ENCODE measurements at places on chromosomes 6 and 20.

DNA sequence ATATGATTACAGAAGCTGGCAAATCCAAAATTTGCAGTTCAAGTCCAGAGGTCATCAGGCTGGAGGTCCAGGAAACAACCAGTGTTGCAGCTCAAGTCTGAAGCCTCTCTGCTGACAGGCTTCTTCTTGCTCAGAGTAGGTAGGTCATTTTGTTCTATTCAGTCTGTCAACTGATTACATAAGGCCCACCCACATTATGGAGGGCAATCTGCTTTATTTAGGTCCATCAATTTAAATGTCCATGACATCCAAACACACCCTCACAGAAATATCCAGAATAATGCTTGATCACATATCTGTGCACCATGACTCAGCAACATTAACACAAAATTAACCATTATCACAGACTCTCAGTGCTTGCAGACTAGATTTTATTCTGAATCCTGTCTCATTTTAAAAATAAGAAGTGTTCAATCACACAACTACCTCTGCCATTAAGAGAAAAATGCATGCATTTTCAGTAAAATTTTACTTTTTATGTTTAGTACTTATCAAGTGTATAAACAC lies 759.2 kb upstream of the ADGRB3 start:
- DNase-seq = peak; percentile 45

DNA sequence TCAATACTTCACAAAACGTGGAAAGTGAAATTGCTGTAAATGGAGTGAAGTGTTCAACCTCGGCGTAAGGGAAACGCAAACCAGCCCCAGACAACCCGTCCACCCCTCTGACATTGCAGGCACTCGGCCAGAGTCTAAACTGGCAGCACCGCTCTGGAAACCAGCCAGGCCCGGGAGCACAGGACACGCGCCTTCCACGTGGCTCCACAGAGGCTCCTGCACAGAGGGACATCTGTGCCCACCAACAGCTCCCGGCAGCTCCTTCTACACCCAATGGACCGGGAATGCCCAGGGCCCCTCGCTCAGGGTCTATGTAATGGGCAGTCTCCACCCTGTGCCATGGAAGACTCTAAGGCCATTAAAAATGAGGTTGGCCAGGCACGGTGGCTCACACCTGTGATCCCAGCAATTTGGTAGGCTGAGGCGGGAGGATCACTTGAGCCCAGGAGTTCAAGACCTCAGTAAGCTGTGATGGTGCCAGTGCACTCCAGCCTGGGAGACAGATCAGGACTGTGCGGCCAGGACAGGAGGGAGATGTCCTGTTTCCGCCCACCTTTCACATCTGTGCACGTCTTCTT lies 3.4 kb upstream of the HELZ2 start:
- DNase-seq = no peak

- peak; percentile 22 for DNase-seq
Observed at GRCh38 chr6:85368631-85369030, 81.3 kb upstream of the NT5E start.

DNA sequence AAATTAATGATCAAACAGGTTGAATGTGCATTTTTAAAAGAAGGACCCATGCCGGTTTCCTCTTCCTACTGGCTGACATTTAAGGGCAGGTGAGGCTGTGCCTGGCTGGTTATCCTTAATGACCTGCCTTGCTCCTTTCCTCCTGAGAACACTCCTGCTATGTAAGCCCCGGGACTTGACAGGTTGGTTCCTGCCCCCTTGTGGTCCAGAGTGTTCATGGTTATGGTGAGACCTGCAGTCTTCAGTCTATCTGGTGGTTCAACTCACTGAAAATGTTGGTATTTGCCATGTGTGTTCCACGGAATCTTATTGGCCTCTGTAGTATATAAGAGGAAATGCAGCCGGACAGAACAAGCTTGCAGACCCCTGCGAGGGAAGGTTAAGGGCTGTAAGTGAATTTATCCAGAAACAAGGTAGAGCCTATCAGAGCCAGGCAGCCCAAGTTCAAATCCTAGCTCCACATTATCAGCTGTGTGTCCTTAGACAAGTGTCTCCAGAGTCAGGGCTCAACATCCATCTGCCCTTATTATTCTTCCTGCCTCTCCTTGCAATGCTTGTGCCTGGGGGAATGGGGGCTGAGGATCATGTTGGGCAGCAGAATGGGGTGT lies 5.2 kb upstream of the BPIFA3 start:
- DNase-seq = peak; percentile 26

DNA sequence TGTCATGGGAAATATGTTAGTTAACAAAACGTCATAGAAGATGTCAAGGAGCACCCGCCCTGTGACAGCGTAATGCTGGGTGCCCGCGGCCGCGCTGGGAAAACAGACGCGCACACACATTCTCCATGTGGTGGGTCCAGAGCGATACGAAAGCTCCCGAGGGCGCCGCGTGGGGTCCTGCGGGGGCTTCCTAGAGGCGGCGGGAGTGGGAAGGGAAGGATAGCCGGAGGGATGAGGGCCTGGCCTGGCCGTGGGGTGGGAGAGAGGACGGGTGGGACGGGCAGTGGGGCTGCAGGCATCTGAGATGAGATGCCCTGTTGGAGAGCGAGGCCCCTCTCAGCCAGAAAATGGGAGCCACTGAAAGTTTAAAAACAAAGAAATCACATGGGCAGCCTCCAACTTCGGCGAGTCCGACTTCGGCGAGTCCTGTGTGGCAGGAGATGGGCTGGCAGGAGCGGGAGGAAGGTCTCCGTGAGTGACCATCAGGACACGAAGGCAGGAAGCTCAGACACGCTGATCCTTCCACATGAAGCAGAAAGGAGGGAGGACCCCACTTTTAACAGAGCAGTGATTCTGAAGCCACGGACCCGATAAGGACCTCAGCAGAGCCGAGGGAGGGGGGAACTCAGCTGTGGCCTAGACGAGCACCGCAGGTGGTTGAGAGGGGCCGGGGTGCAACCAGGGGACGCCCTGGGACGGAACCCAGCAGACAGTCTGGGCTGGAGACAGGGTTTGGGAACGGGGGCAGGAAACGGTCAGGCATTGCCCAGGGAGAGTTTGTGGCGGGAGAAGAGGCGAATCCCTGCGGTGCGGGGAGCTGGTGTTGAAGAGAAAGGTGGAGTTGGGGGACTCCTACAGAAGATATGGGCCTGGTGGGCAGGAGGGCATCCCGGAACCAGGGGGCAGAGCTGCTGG lies 114.1 kb upstream of the FRMD1 start:
- DNase-seq = no peak

GRCh38 chr20:16942756-16943155 lies 194.6 kb downstream of the OTOR start:
- peak; percentile 66 for DNase-seq

GRCh38 chr6:551405-551804 lies 105.5 kb downstream of the HUS1B start:
- DNase-seq = peak; percentile 32

GRCh38 chr6:15989397-15989796 lies 139.5 kb upstream of the MYLIP start:
- DNase-seq = no peak

DNA sequence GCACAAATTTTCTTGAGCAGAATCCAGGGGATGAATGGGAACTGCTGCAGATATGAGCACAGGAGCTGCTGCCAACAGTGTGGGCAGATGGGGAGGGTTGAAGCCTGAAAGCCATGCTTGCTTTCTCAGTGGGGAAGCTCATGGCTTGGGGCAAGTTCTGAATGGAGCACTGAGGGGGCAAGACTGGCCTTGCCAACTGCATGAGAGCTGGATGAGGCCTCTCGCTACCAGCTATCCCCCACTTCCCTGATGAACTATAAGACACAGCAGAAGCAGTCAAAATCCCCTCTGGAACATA lies 28.3 kb downstream of the TREM1 start:
- DNase-seq = no peak

GRCh38 chr6:30741063-30741779 lies 1.3 kb downstream of the FLOT1 start:
- DNase-seq = no peak

DNA sequence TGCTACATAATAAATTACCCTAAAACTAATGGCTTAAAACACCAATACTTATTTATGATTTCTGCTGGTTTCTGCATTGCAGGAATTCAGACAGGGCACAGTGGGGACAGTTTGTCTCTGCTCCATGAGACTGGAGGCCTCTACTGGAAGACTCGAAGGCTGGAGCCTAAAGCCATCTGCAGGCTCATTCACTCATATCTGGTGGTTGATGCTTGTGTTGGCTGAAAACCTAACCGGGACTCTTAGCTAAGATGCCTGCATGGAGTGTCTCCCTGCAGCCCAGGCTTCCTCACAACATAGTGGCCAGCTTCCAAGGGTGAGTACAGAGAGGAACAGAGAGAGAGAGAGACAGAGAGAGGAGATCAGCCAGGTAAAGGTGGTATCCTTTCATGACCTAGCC lies 195.5 kb upstream of the FOXA2 start:
- DNase-seq = no peak

DNA sequence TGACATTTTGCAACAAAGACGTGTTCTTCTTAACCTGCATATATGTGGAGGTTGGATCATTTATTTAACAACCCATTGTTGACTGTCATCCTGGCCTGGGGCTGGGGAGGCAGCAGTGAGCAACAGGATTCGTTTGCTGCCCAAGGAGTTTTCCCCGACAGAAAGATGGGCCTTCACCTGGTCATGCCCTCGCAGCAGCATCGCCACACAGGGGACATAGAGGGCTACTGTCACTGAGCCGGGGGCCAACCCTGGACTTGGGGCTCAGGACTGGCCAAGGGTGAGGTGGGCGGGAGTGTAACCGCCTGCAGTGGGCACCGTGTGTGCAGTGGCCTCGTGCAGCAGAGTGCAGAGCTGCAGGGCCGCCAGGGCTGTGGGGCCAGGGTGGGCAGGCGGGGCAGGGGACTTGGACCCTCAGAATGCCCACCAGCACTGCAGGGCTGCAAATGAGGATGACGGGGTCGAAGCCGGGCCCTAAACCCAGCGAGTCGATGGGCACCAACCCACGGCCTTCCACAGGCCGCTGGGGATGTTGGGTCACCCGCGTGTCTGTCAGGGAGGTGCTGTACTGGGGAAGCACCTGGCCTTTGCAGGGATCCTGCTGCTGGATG lies 11.8 kb downstream of the DUSP22 start:
- DNase-seq = no peak

GRCh38 chr20:2507875-2508630 lies 662 bp downstream of the ZNF343 start:
- DNase-seq = no peak

DNA sequence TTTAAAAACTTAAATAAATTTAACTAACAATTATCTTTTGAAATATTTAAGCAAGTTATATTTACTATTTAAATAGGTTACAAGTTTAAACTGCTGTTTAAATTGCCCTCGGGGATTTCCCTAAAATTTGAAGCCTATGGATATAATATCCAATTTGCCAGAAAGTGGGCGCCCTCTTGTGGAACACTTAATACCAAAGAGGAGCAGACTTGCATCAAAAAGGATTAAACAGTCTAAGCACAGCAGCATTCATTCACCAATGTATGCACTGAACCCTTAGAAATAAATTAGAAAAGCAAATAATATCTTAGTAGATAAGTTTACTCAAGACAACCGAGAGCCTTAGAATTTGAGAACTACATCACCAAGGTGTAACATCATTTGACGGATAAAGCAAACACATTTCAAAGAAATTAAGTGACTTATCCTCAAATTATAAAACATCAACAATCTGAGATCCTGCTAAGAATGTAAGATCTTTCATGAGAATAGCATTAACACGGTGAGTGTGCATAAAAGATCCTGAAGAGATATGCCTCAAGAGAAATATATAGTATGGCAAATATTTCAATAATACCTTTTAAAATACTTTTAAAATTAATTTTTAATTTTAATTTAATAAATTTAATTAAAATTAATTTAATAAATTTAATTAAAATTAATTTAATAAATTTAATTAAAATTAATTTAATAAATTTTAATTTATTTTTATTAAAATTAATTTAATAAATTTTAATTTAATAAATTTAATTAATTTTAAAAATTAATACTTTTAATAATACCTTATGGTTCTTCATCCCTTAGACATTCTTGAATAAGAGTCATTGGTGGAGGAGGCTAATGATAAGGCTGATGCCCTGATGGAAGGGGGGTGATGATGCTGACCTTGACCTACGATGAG lies 11.5 kb upstream of the MEP1A start:
- DNase-seq = peak; percentile 74

DNA sequence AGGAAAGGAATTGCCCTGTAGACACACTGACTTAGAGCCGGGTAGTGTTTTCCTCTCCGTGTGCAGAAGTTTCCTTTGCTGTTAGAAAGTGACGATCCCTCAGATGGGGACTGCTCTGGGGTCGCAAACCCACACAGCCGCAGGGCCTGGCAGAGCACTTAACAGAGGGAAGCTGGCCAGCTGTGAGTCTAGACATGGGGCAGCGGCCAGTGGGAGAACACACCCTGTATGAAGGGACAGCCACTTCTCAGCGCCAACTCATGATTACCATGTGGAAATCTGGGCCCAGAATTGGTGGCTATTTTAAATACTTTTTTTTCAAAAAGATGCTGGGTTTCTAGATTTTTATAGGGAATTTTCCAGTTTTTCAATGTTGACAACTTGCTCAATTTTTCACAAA lies 39.4 kb downstream of the SLC9A8 start:
- no peak for DNase-seq

GRCh38 chr6:163761481-163761880 lies 347.0 kb downstream of the QKI start:
- DNase-seq = no peak

GRCh38 chr6:116382587-116382986 lies 11.8 kb downstream of the DSE start:
- peak; percentile 55 for DNase-seq

- DNase-seq = no peak
Observed at GRCh38 chr6:149854532-149854931, 9.6 kb downstream of the LRP11 start.

DNA sequence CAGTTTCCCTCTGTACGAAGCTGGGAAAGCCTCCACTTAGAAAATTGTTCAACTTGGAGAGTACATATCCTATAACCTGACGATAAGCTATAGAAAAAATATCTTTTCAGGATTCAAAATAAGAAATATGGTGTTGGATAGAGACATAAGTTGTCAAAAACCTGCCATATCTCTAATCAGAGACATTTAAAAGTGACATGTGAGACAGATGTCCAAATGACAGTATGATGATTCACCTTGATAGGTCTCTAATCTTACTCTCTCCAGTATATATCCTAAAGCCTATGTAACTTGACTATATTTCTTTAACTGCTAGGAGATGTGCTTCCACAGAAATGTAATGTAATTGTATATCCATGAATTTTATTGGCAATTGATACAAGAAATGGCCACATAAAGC lies 932.4 kb upstream of the MAN1A1 start:
- DNase-seq = no peak

DNA sequence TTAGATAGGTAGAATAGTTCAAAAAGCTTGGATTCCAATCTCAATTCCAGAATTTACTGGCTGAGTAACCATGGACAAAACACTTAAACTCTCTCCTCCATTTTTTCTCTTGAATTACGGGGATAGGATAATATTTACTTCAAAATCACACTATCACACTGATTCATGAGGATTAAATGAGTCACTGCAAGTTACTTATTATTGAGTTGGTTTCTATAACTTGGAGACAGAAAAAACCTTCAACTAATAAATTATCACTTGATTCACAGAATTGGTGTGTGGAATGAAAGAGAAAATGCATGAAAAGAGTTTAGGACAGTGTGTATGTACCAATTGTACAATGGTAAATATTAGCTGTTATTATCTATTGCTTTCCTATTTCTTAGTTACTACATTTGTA lies 585.2 kb downstream of the PHF3 start:
- DNase-seq = no peak
